HepG2 (cell line): ENCODE measurements at places on chromosomes 7 and 10.

GRCh38 chr10:7576340-7576739, 90.4 kb downstream of the ITIH5 start:
- DNase-seq: no peak

GRCh38 chr7:18671176-18671575, 175.6 kb downstream of the HDAC9 start:
- DNase-seq: no peak

DNA sequence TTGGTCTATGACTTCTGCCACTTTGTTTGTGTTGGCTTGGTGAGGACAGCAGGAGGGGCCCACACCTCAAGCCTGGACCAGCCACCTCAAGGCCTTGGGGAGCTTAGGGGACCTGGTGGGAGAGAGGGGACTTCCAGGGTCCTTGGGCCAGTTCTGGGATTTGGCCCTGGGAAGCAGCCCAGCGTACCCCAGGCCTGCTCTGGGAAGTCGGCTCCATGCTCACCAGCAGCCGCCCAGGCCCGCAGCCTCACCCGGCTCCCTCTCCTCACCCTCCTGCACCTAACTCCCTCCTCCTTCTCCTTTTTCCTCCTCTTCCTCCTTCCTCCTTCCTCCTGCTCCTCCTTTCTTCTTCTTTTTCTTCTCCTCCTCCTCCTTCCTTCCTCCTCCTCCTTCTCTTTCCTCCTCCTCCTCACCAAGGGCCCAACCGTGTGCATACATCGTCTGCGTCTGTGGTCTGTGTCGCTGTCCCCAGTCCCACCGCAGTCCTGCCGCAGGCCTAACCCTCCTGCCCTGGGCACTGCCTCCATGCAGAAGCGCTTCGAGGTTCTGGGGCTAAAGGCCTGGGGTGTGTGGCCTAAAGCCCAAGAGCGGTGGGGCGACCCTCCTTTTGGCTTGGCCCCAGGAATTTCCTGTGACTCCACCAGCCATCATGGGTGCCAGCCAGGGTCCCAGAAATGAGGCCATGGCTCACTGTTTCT, 5.3 kb downstream of the EN2 start:
- no peak for DNase-seq

DNA sequence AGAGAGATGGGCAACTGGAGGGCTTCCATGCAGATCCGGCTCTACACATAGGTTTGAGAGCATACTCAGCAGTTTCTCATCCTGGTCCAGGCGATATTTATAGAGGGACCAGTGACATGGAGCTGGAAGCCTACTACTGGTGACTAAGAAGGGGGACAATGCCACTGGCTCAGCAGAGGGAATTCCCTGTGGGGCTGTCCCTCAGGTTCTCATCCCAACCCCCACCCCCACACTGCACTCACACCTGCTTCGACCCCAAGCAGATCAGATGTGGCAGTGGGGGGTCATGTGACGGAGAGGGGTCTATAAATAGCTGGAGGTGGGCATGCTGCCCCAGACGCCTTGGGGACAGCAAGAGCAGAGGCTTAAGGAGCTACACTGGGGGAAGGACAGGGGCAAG, at the start of gene CLCN1:
Gene CLCN1, plus strand, starts transcription at position 336 of the 400 bp plus-strand sequence. CDS start 102 bp downstream, outside the sequence.
- no peak for DNase-seq

DNA sequence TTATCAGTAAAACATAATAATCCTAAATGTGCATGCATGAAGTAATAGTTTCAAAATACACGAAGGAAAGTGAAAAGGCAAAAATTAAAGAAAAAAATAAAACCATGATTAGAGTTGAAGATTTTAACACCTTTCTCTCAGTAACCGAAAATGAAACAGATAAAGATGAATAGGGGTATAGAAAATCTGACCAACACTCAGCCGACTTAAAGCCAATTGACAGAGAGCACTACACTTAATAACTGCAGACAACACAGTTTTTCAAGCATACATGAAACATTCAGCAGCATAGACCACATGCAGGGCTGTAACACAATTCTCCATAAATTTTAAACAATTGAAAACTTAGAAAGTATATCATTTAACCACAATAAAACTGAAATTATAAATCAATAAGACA, 76.1 kb downstream of the CUBN start:
- no peak for DNase-seq

- no peak for DNase-seq
Measured at GRCh38 chr7:98283127-98283886, 1.8 kb downstream of the BRI3 start.

GRCh38 chr10:11146402-11147171, 128.9 kb downstream of the CELF2 start:
- no peak for DNase-seq

DNA sequence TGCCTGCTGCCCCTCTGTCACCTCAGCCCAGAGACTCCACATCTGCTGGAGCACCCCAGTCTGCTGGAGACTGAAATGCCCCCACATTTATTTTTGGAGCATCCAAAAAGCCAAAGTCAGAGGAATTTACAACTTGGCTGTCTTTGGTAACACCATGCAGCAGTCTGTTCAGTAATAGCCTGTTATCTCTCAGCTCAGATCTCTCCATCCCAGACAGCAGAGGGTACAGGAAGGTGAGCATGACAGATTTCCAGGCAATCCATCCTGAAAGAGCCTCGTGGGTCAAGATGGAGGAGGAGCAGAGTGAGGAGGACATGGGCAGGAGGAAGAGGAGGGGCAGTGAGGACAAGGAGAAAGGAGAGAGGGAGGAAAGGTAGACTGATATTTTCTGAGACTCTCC, 55.9 kb downstream of the GRID1 start:
- no peak for DNase-seq

- no peak for DNase-seq
Measured at GRCh38 chr10:6936931-6937330, 356.9 kb upstream of the PRKCQ start.

DNA sequence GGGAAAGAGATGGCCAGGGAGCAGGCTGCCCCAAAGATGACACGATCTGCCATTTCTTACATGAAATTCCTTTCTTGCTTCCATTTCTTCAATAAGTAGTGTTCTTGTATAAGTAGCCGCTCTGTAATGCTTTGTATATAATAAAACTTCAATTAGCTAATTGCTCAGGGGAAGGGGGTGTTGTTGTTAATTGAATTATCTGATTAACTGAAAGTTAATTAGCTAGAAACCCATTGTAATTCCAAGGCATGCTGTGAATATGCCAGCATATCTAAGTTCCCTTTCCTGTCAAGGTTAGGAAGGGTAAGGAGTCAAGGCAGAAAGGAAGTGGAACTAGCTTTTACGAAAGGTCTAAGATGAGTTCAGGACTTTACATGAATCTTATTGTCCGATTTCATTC, 765.9 kb downstream of the TYW1 start:
- DNase-seq: no peak

DNA sequence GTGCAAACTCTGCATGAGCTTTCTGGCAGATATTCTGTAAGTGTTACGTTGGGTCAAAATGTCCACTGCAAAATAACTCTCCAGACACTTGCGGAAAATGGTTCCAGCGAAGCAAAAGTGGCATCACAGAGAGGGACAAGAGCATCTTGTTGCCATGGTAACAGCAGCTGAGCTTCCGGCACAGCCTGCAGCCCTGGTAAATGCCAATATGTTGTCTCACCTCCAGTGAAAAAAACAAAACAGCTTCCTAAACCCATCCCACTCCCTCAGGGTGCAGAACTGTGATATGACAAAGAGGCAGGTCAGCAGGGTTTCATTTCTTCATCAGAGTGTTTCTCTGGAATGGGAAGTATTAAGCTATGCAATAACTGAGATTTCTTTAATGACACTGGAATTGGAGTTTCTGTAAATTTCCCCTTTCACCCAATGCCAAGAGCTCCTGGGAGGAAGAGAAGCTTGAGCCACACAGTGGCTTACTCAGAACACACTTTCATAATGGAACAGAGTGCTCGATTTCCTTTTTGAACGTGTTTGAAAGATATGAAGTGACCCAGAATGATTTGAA, 65.6 kb downstream of the FOXI2 start:
- no peak for DNase-seq

- no peak for DNase-seq
Measured at GRCh38 chr10:112872728-112873127, 77.3 kb upstream of the TCF7L2 start.

DNA sequence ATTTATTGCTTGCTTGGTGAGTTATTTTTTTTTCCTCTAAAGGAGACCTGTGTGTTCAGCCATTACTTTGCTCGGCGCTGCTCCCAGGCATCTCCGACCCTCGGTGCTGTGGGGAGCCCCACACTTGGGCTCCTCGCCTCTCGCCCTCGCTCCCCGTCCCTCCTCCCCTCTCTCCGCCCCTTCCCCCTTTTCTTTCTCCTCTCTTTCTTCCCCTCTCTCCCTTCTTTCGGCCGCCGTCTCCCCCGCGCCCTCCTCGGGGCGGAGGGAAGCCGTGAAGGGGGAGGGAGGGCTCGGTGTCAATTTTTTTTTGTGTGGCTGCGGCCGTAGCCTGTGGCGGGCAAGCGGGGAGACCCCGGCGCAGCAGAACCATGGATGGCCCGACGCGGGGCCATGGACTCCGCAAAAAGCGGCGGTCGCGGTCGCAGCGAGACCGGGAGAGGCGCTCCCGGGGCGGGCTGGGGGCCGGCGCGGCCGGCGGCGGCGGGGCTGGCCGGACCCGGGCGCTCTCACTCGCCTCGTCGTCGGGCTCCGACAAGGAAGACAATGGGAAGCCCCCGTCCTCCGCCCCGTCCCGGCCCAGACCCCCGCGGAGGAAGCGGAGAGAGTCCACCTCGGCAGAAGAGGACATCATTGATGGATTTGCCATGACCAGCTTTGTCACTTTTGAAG, 1.1 kb downstream of the AUTS2 start:
- DNase-seq: no peak

GRCh38 chr7:37694208-37695094, 10.9 kb downstream of the GPR141 start:
- DNase-seq: no peak
